LHCN-M2 (cell line): ENCODE measurements at places on chromosomes 6 and 20.

- no peak for DNase-seq
Measured at GRCh38 chr6:127219869-127220268, 46.8 kb upstream of the RNF146 start.

- no peak for DNase-seq
Measured at GRCh38 chr6:39752835-39753724, 27.9 kb upstream of the KIF6 start.

- DNase-seq: peak; percentile 97
Measured at GRCh38 chr6:166598441-166599138, 12.1 kb upstream of the RAMACL start.

DNA sequence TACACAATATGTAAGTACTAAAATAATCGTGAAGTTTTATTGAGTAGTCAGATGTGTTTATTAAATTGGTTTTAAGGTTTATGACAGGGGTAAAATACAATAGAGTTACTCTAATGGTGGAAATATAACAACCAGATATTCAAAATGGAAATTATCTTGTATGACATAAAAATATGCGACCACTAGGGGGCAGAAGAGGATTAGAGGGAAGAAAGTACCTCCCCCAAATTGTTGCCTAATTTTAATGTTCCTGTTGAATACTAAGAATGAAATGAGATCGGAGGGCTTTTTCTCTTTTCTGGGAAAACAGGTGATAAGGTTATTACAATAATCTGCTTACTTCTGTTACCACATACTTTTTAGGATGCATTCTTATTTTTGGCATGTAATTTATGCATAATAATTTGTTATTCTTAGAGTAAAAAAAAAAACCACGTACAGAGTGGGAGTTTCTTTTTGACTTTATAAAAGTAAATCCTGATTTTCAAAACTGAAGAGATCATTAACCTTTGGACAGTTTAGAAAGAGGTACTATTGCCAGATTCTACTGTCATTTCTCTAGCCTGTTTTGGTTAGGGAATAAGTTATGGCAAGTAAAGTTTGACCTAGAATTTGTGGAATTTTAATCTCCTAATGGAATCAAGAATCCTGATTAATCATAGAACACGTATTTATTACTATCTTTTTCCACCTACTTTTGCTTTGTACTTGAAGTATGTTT is 159.2 kb downstream of the CD109 start:
- peak; percentile 63 for DNase-seq

DNA sequence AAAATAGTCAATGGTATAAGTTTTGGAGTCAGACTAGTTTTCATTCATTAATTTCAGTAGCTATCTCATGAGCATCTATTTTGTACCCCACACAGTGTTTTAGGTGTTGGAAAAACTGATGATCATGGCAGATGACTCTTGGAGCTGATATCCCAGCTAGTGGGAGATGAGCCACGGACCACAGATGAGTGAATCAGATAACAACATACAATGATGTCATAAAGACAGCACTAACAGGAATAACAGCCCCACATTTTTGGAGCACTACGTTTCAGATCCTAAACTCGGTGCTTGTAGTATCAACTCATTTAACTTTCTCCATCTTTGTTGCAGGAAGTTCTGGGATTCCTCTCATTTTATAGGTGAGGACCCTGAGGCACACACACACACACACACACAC is 67.8 kb upstream of the EDN3 start:
- DNase-seq: no peak

DNA sequence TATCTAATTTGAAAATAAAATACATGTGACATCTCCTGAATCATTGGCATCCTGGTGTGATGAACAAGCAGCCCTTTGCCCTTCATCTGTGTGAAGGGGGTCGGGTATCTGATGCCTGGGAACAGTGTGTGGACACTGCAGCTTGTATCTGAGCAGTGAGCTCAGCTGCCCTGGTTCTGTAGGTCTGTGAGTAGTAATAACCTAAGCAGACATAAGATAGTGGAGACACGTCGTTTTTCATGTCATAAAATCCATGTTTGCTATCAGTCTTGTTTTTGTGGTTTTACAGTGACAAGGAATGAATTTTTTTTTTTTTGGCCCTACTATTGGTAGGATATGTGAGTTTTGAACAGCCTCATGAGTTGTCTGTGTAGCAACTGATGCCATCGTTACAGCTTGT is 133.0 kb downstream of the JARID2 start:
- DNase-seq: peak; percentile 29
